Muscle of leg (tissue), 16 donors: ENCODE measurements at places on chromosomes 12 and 14.

DNA sequence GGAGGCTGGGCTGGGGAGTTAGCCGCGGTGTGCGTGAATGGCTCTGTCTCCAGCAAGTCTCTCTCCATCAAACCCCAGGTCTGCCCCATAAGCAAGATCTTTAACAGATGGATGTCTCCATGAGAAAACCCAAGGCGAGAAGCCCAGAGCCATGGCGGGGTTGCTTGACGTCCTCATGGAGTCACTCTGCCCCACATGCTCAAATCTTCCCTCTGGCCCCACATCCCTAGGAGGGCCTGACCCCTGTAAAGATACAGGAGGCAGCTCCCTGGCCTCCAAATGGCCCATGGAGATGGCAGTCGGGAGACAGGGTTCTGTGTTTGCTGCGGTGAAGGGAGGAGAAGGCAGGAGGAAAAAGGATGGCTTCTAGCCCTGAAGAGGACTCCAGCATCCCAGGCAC, 49.3 kb downstream of the C14orf132 start:
- peaks cover 36% of the 10 kb centered on the region for H3K4me1 ChIP-seq
- H3K36me3 ChIP-seq = peaks cover 12% of the 10 kb centered on the region
- no peak overlapping the region for H3K4me3 ChIP-seq
- peaks cover 17% of the 10 kb centered on the region for H3K27me3 ChIP-seq

DNA sequence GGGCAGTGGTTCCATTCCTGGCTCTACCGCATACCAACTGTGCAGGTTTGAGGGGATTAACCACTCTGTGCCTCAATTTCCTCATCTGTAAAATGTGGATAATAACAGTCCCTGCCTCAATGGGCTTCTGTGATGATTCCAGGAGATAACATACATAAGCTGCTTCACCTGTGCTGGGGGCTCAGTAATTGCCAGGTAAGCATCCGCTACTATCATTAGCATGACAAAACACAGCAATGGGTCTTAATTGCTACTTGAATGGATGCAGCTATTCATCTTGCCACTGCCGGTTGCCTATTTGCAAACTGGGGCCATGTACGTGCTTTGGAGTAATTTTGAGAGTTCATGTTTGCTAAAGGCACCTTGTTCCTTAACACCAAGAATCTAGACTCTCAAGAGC, 132.6 kb downstream of the TMEM132D start:
- no peaks in the 10 kb centered on the region for H3K36me3 ChIP-seq
- no peaks in the 10 kb centered on the region for H3K4me1 ChIP-seq
- H3K27ac ChIP-seq = no peak overlapping the region
- no peak for DNase-seq
- H3K27me3 ChIP-seq = peaks cover 2% of the 10 kb centered on the region

GRCh38 chr14:99321955-99322730, 50.1 kb upstream of the BCL11B start:
- no peak overlapping the region for H3K27ac ChIP-seq
- no peaks in the 10 kb centered on the region for H3K36me3 ChIP-seq
- H3K27me3 ChIP-seq = peaks cover 2% of the 10 kb centered on the region
- peaks cover 11% of the 10 kb centered on the region for H3K4me1 ChIP-seq
- DNase-seq = no peak

GRCh38 chr12:108017472-108018057, 111.5 kb upstream of the WSCD2 start:
- no peak for DNase-seq
- no peak overlapping the region for H3K4me3 ChIP-seq
- no peaks in the 10 kb centered on the region for H3K4me1 ChIP-seq

DNA sequence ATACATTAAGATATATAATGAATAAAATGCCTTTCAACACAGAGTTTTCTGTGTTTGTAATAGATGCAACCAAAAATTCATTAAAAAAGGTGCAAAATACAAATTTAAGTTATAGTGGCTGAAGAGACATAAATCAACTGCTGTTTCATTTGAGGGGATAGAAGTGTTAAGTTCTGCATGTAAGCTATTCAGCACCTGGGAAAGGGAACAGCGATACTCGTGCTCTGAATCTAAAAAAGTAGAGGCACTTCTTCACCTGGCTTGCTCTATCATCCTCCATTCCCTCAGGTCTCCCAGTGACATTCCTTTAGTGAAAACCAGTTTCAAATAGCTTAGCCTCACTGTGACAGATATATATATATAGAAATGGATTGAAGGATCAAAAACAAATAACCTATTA, 222.6 kb downstream of the ACSS3 start:
- H3K4me3 ChIP-seq = no peak overlapping the region
- no peak overlapping the region for H3K27ac ChIP-seq
- DNase-seq = no peak

GRCh38 chr12:68673788-68674187, 13.0 kb upstream of the NUP107 start:
- no peaks in the 10 kb centered on the region for H3K4me1 ChIP-seq
- DNase-seq = no peak
- H3K36me3 ChIP-seq = no peaks in the 10 kb centered on the region
- H3K27ac ChIP-seq = no peak overlapping the region
- no peak overlapping the region for H3K4me3 ChIP-seq

DNA sequence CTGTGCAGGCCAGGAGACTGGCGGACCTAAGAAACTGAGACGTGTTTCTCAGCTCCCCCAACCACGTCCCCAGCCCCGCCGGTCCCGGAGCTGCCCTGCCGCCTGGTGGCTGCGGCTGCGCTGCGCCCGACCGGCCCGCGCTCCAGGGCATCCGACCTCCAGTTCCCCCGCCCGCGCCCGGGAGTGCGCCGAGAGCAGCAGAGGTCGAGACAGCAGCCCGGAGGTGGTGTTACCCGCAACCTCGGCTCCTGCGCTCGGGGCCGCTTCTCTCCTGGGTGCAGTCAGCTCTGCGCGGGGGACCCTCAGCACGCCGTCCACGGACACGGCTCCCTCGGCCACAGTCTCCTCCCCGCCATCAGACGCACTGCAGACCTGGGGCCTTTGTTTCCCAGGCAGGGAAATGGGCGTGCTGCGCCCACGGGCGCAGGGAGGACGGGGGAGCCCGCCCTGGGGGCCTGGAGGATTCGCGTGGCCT, 21.6 kb upstream of the GPR132 start:
- H3K4me1 ChIP-seq = peaks cover 34% of the 10 kb centered on the region
- peak; percentile 84 for DNase-seq
- no peaks in the 10 kb centered on the region for H3K36me3 ChIP-seq
- no peak overlapping the region for H3K27ac ChIP-seq
- peaks cover 46% of the 10 kb centered on the region for H3K27me3 ChIP-seq

DNA sequence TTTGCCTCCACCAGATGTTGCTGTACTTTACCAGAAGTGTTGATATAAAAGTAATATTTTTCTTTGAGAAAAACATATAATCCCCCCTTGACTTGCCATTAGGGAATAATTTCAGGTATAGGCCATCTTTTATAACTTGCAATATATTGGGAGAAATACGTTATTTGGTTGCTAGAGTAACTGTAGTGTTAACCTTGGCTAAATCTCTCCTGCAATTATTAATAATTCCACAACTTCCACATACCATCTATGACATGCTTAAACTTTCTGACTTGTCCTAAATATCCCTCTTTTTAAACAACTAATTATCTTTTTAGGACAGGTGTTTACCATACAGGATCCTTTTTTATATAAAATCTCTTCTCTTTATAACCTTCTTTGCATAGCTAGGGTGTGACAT, 1048.2 kb downstream of the SLC16A7 start:
- H3K36me3 ChIP-seq = no peaks in the 10 kb centered on the region
- no peak for DNase-seq
- no peak overlapping the region for H3K27ac ChIP-seq
- H3K4me3 ChIP-seq = no peak overlapping the region

DNA sequence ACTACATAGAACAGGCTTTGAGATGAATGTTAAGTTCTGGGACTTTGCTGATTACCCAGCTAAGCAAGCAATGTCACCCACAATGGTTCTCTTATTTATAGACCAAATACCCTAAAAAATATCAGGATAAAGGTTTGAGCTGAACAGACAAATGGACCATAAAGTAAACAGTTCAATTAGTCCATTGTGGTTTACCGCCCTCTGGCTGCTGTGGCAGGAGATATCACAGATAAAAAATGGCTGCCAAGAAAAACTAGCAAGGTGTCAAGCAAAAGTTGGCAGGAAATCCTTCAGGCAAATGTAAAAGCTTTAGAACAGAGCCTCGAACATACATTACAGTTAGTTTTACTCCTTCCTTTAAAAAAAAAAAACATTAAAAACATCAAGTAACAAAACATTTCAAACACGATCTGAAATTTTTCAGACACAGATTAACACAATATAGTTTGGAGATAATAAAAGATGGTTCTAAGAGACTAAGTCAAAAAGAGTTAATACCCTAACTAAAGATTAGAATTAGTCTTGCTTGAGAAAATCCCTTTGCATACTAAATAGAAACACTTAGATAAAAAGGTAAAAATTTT, 41.3 kb downstream of the MED13L start:
- no peaks in the 10 kb centered on the region for H3K4me1 ChIP-seq
- peak; percentile 82 for DNase-seq
- H3K27me3 ChIP-seq = no peaks in the 10 kb centered on the region
- H3K36me3 ChIP-seq = no peaks in the 10 kb centered on the region

- DNase-seq = peak; percentile 92
- no peak overlapping the region for H3K27ac ChIP-seq
- peaks cover 11% of the 10 kb centered on the region for H3K36me3 ChIP-seq
- no peak overlapping the region for H3K4me3 ChIP-seq
Observed at GRCh38 chr14:70972107-70972976, 65.1 kb downstream of the PCNX1 start.

DNA sequence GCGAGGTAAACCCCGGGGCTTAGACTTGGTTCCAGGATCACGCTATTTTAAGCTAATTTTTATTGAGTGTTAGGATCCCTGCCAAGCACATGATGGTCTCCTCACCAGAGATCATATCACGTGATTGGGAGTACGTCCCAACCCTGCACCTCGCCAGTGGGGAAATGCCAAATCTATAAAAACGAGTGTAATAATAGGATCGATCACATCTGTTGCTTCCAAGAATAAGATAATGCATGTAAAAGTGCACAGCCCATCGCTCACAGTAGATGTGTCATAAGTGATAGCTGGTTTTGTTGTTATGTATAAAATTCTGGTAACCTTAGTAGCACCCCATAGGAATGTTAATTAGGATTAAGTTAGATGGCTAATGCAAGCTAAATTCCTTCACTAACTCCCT, 581.0 kb upstream of the TMEM132C start:
- H3K27ac ChIP-seq = peak overlapping the region; percentile 42
- H3K4me3 ChIP-seq = no peak overlapping the region
- peak; percentile 83 for DNase-seq

GRCh38 chr14:50524060-50524459, 8.3 kb downstream of the MAP4K5 start:
- H3K27ac ChIP-seq = no peak overlapping the region
- peaks cover 7% of the 10 kb centered on the region for H3K36me3 ChIP-seq
- no peaks in the 10 kb centered on the region for H3K27me3 ChIP-seq
- no peak overlapping the region for H3K4me3 ChIP-seq

GRCh38 chr14:53472306-53472705, 319.2 kb upstream of the DDHD1 start:
- no peaks in the 10 kb centered on the region for H3K36me3 ChIP-seq
- H3K4me3 ChIP-seq = no peak overlapping the region
- no peak overlapping the region for H3K27ac ChIP-seq
- H3K27me3 ChIP-seq = no peaks in the 10 kb centered on the region
- H3K4me1 ChIP-seq = peaks cover 10% of the 10 kb centered on the region

DNA sequence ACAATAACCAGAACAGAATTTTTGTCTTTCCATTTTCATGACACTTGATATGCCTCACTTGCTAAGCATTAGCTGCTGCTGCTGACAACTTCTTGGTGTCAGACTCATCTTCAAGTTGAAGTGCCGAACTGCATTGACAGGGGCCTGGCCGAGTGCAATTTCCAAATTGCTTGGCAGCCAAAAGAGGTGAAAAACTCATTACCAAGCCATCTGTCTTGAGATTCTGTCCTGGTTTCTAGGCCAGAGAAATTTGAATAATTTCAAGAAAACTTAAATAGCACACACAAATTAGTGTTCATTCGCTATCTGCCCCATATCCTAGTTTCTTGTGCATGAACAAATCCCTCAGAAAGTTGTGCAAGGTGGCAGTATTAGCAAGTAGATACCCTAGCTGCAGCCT, 165.3 kb upstream of the RASSF8 start:
- H3K27ac ChIP-seq = no peak overlapping the region
- H3K4me1 ChIP-seq = no peaks in the 10 kb centered on the region
- no peak overlapping the region for H3K4me3 ChIP-seq
- DNase-seq = no peak
- H3K36me3 ChIP-seq = no peaks in the 10 kb centered on the region

DNA sequence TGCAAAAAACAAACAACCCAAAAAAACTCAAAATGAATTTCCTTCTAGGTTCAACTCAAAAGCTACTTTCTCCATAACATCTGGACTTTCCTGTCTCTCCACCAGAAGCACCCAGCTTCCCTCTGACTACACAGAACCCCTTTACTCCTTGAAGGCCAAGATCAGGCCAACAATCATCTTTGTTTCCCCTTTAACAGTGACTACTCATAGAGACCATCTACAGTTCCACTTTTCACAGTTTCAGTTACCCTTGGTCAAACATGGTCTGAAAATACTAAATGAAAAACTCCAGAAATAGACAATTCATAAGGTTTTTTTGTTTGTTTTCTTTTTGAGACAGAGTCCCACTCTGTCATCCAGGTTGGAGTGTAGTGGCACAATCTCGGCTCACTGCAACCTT, 11.8 kb downstream of the GCH1 start:
- DNase-seq = peak; percentile 32
- H3K4me1 ChIP-seq = no peaks in the 10 kb centered on the region
- no peaks in the 10 kb centered on the region for H3K36me3 ChIP-seq
- peaks cover 2% of the 10 kb centered on the region for H3K27me3 ChIP-seq
- H3K4me3 ChIP-seq = no peak overlapping the region

- H3K4me1 ChIP-seq = no peaks in the 10 kb centered on the region
- H3K4me3 ChIP-seq = no peak overlapping the region
- H3K27me3 ChIP-seq = peaks cover 13% of the 10 kb centered on the region
- DNase-seq = no peak
Observed at GRCh38 chr12:101207086-101207780, 2.8 kb downstream of the SLC5A8 start.

DNA sequence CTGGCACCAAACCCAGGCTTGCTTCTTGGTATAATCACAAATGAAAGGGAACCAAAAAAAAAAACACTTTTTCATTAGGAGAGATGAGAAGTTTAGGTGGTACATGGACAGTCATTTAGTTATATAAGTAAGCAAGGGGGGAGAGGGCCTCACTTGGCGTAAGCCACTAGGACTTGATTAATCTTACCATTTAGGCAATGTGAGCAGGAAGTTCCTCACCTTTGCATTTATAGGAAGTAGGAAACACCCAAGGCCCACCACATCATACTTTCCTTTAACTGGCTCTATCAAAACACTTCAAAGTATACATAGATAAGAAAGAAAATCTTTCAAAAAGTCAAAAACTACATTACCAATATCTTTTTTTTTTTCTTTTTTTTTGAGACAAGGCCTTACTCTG, 6.7 kb upstream of the RPS6KA5 start:
- no peaks in the 10 kb centered on the region for H3K27me3 ChIP-seq
- no peak overlapping the region for H3K27ac ChIP-seq
- DNase-seq = no peak
- H3K4me3 ChIP-seq = no peak overlapping the region

DNA sequence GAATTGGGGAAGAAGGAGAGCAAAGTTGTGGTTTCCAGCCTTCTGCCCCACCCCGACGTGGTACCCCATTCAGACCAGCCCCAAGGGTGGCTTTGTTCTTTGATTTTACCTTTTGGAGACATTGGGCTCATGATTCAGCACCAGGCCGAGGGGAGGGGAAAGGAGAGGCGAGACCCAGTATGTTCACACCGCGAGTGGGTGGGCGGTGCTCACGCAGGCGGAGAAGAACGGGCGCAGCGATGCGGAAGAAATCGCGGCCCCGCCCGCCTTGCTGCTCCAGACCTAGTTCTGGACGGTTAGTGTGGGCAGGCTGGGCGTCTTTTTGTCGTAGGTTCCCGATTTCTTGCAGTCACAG, 963 bp downstream of the ATL1 start:
- peak; percentile 89 for DNase-seq
- peak overlapping the region; percentile 93 for H3K27ac ChIP-seq
- peaks cover 7% of the 10 kb centered on the region for H3K27me3 ChIP-seq
- peaks cover 6% of the 10 kb centered on the region for H3K4me1 ChIP-seq
- no peaks in the 10 kb centered on the region for H3K36me3 ChIP-seq
